Uterus (tissue), 4 donors: ENCODE measurements at places on chromosomes 12 and 14.

- no peak for DNase-seq
These were observed 387 bp upstream of the IPO8 start for GRCh38 chr12:30696103-30696408.

DNA sequence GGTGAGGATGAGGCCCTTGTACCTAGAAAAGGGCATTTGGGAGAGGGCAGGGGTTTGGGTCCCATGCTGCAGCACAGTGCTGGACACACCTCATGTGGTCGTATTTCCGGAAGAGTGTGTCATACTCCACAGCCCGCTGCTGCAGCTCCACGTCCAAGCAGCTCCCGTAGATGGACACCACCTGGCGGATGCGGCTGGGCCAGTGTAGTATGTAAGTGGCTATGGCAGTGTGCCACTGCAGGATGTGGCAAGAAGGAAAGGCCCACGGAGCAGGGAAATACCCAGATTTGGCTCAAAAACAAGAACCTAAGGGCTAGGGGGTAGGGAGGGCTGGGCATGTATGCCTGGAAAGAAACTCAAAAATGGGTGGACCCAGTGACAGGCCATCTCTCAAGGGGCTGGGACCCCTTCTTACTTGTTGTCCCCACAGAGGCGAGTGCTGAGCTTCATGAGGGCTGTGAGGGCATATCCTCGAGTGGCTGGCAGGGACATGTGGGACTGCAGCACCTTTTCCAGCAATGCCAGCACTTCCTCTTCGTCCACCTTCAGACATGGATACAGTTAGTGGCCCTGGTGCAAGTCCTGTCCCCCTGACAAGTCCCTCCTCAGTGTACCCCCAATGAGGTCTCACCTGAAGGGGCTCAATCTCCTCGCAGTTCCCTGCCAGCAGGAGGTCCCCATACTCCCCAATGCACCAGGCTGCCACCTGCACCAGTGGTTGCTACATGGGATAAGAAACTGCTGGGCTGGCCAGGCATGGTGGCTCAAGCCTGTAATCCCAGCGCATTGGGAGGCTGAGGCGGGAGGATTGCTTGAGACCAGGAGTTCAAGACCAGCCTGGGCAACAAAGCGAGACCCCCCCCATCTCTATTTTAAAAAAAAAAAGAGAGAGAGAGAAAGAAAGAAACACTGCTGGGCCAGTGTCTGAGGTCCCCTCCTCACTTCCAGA is 5.4 kb downstream of the AP1G2 start:
- no peak for DNase-seq

DNA sequence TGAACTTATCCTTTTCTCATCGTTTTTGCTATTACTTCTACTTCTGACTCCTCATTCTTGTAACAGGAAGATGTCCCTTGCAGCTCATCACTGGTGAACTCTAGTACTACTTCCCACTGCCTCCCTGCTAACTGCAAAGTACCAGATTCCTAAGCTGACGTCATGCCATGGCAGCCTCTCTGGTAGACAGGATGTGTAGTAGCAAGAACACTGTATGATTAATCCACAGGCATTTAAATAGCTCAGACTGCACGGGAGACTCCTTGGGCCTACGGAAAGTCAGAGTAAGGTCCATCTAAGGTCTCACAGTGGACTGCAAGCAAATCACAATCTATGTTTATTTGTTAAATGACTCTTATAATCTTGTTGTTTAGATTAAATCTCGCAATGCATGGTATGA is 43.5 kb downstream of the DNAI7 start:
- DNase-seq, result peak; percentile 38

DNA sequence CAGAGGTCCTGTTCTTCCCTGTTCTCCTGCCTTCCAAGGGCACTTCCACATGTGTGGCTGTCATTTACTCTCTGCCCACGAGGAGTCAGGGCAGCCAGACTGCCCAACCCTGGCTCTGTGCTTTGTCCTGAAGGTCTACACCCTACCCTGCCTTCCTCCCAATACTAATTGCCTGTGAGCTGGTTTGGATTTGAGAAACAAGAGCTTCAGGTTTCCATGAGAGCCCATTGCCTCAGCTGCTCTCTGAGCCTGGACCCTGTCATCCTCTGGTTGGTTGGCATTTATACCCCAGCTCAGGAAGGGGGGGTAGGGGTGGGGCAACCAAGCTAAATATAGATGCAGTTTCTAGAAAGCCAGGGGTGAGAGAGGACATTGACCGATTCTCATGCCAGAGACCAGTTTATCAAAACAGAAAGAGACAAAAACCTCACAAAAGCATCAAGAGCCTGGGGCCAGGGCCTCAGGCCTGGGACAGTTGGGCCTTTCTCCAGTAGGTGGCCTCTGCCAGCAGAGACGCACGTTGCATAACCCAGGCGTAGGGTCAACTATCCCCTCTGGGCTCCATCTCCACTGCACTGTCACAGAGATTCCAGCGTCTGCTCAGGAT is 34.5 kb downstream of the VDR start:
- no peak for DNase-seq

- DNase-seq, result no peak
These were observed 20.9 kb upstream of the KRAS start for GRCh38 chr12:25271486-25272098.
